ENCODE measurements at places on chromosomes 3 and 15.

- DNase-seq: no peak
Measured at GRCh38 chr3:193851941-193852674, 259.1 kb downstream of the OPA1 start.

DNA sequence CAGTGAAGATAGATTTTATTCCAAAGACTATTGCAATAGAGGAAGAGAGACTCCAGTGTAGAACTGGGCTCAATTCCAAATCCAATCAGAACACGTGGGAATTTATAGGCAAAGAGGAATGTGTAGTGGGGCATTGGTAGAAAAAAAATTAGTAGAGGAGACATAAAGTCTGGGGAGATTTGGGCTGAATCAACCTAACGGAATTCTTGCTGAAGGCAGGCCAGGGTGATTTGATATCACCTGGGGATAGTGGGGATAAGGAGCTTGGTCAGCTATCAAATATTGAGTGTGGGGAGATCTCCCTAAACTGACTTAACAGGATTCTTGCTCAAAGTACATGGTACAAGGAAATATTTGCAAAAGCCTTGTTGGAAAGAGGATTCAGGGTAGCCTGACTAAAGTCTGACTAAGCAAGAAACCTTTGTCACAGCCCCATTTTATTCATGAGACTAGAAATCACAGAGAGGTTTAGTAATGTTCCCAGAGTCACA, 29.6 kb downstream of the SST start:
- DNase-seq: no peak

GRCh38 chr15:62519900-62520299, 354.8 kb upstream of the C2CD4B start:
- DNase-seq: no peak

GRCh38 chr3:173403376-173403775, 5.8 kb downstream of the NLGN1 start:
- DNase-seq: no peak

DNA sequence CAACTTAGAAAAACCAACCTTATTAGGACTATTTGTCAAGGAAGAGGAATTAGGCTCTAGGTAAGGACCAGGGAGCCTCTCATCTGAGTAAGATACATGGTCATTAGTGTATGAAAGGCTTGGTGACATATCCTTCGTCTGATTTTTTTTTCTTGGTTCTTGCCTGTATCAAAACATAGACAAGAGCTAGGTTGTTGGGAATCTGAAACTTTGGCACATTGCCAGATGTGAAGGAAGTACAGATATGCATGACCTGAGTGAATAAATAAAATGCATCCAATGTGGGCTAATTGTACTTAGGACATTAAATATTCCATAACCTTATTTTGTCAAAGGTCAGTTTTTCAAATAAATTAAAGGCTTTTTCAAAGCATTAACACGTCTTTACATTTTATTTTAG, 151.8 kb downstream of the SYNPR start:
- no peak for DNase-seq

DNA sequence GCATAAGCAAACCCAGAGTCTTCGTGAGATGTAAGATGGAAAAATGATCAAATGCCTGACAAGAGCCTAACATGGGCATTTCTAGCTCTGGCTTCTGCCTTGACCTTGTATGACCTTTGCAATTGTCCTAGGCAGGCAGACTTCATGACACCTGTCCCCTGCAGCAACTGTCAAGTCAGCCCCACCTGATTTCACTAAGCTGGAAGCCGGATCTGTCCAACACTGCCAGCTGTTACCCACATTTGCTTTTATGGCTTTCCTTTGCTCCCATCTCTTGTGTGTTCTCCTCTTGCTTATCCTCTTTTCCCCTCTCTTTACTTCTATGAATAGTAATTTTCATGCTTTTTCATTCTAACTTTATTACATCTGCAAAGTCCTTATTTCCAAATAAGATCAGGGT, 48.5 kb upstream of the TNIK start:
- DNase-seq: no peak
